Right cardiac atrium (tissue), 5 donors: ENCODE measurements at places on chromosomes 1 and 21.
A peak's percentile ranks its signal among the peaks of the same experiment; 100 is the strongest.

GRCh38 chr1:15206418-15207030 is 40.5 kb upstream of the FHAD1 start:
- no peak for DNase-seq

- no peak for DNase-seq
Measured at GRCh38 chr1:163614361-163614760, 292.6 kb downstream of the NUF2 start.

DNA sequence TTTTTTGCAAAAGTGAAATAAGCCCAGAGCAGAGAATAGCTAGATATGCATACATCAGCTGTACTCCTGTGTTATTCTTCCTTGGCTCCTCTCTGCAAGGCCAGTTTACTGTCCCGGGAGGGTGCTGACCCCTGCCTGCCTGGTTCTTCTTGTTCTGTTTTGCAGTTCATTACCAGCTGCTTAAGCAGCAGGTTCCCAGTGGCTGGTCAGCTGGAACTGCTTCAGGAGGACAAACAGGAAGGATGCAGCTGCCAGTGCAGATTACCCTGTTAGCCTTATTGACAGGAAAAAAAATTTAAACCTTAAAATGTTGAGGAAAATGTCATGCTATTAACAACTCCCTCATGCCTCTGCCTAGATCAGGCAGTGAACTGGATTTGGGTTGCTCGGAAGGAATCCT is 16.0 kb upstream of the LRIG2 start:
- DNase-seq: no peak

GRCh38 chr1:243291292-243291691 is 35.5 kb downstream of the SDCCAG8 start:
- no peak for DNase-seq

- DNase-seq: no peak
Measured at GRCh38 chr1:186878356-186878755, 49.6 kb downstream of the PLA2G4A start.

DNA sequence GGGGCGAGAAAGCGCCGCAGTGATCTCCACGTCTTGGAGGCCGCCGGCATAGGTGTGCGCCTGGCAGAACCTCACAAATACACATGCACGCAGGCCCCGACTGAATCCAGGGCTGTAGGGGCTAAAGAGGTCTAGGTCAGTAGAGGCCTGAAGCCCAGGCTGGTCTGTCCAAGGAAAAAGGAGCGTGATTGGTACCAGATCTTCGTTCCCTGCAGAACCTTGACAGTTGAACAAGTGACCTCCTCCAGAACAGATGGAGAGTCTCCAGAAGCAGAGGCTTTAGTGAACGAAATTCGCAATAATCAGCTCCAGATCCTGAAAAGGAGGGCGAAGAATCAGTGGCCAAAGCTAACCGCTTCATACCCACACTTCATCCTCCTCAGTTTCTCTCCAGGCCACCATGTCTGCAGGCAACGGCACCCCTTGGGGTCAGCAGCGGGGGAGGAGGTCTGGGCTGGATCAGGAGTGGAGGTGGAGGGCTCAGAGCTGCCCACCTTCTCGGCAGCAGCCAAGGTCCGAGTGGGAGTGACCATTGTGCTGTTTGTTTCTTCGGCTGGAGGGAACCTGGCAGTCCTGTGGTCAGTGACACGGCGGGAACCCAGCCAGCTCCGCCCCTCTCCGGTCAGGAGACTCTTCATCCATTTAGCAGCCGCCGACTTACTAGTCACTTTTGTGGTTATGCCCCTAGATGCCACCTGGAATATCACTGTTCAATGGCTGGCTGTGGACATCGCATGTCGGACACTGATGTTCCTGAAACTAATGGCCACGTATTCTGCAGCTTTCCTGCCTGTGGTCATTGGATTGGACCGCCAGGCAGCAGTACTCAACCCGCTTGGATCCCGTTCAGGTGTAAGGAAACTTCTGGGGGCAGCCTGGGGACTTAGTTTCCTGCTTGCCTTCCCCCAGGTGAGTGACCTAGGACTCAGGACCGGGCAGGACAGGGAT is 749 bp upstream of the PEX11B start:
- peak; percentile 86 for DNase-seq

DNA sequence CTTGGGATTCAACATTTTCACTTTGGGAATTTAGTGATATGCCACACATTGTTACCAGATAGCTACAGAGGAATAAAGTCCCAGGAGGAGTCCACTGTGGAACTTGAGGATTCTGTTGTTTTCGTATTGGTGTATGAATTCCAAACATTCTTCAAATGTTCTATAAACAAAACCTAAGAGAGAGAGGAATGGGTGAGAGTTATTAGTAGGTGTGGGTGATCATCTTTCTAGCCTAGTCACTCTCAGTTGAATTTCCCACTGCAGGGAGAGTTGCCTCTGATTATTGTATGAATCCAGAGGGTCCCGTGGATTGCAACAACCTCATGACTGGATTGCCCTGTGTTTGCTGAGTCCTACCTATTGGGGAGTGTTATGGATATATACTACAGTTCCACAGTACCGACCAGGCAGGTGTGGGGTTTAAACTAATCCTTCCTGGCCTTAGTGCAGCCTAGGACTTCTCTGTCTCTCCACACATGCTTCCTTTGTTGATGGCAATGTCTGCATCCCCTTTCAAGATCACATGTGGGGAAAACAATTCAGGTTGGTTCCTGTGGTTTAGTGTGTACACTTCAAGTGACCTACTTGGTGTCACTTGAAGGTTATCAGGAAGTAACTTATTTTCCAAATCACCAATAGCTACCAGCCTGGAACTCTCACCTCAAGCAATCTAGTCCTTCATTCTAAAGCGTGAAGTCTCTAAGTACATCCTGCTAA is 91.8 kb downstream of the ADCY10 start:
- no peak for DNase-seq

DNA sequence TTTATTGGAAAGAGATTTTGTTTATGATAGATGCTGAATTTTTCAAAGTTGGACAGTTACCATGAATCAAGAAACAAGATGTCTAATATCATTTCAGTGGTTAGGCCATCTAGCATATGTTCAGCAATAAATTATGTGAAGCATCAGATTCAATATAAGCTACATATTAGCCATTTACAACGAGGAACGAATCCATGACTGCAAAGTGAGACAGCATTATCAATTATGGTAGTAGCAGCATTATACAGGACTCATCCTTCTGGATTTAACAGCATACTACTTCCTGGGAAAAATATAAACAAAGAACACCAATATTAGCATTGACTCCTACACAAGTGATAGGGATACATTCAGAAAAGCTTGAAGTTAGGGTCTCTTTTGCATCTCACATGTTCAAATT is 59.1 kb downstream of the LRRC53 start:
- no peak for DNase-seq

DNA sequence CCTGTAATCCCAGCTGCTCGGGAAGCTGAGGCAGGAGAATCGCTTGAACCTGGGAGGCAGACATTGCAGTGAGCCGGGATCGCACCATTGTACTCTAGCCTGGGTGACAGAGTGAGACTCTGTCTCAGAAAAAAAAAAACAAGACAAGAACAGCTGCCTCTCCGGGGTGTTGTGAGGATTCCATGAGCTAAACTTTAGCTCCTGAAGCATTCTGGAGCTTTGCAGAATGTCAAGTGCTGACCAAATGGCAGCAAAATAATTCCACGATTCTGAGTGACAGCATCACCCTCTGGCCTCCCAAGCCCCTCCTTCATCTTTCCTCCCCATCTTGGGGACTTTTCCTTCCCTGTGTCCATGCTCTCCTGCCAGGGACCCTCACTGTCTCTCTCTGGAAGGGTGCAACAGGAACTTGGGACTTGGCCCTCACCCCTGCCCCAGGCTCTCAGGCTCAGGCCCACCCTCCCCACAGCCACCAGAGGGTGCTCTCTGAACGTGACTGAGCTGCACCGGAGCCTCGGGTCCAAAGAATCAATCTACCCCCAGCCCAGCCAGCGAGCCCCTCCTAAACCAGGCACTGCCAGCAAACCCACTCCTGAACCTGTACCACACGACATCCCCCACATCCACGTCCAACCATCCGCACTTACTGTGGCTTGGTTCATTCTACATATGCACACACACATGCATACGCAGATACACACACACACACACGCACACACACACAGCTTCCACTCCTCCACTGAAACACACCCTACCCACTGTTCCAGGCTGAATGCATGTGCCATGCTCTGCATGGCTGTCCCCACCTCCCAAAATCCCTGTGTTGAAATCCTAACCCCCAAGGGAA is 45.7 kb downstream of the ACOT7 start:
- DNase-seq: peak; percentile 77

DNA sequence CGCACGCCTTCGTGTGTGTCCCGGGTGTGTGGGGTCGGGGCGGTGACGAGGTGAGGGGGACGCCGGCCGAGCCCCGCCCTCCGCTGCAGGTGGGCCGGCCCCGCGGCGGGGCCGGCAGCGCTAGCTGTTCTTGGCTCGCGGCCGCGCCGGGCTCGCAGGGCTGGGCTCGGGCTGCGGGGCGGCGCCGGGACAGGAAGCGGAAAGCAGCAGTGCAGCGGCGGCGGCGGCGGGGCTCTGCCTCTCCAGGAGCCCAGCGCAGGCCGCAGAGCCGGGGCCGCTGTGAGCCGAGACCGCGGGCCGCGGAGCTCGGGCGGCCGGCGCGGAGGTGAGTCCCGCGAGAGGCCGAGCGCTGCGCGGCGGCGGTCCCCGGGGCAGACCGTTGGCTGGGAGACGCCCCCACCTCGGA is at the start of gene VANGL1:
TSS of gene VANGL1 (plus strand) at position 209 of the 406 bp plus-strand sequence. CDS start 9,444 bp downstream, outside the sequence.
- DNase-seq: peak; percentile 93

DNA sequence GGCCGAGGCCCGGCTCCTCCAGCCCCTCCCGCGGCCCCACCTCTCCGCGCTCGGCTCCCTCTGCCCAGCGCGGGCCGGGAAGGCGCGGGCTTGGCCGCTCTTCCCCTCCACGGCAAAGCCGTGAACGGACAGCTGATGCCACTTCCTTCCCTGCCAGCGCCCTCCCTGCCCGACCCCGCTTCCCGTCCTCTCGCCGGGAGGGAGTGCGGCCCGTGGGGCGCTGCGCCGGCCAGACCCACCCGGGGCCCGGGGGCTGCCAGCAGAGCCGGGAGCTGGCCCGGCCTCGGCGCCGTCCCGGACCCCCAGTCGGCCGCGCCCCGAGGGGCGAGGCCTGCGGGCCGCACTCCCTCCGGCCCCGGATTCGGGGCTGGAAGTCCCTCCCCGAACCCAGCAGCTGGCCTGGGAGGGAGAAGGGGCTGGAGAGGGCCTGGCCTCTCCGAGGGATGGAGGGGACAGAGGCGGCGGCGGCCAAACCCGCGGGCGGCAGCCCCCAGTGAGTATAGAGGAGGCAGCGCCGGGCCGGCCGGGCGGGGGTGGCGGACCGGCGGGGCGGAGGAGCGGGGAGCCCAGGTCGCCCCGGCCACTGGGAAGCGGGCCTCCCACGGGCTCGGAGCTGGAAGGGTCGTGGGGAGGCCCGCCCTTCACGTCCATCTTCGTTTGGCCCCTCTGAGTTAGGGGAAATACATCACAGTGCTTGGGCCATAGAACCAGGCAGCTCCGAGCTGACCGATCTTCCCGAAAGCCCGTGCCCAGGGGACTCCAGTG is at the start of gene KIAA1614:
TSS of gene KIAA1614 (plus strand) at position 97 of the 765 bp plus-strand sequence. CDS start at position 444, 347 bp downstream.
- DNase-seq: peak; percentile 85

DNA sequence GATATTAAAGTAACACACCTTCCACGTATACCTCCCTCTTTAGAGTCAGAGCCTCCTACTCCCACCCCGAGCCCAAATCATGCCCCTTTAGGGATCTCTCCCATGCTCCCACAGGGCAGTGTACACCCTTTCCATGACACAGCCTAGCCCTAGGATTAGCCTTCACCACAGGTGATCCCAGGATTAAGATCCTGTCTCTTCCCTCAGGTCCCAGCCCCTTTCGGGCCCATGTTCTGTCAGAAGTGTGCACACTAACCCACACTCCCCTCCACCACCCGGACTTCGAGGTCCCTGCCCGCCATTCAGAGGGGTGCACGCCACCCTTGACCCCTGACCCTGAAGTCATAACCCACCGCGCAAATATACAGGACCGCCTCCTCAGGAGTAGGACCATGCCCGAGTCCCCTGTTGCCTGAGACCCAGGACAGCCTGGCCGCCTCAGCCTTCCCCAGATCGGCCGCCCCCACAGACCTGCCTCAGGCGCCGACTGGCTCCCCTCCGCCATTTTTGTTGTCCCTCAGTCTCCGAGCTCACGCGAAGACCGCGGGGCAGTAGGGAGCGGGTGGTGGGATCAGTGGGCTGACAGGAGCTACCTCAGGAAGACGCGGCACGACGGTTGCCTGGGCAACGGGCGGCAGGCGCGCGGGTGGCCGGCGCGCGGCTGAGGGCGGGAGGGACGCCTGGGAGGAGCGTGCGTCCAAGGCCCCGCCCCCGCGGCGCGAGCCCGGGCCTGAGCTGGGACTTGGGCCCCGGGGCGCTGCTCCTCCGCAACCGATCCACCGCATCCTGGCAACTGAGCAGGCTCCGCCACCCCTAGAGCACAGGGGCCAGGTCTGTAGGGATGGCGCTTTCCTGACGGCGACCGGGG is at the start of gene AGBL4:
TSS of gene AGBL4 (minus strand) at position 663 of the 868 bp plus-strand sequence.
- DNase-seq: peak; percentile 76

GRCh38 chr1:100348549-100349144 is 3.7 kb upstream of the CDC14A start:
- DNase-seq: no peak

DNA sequence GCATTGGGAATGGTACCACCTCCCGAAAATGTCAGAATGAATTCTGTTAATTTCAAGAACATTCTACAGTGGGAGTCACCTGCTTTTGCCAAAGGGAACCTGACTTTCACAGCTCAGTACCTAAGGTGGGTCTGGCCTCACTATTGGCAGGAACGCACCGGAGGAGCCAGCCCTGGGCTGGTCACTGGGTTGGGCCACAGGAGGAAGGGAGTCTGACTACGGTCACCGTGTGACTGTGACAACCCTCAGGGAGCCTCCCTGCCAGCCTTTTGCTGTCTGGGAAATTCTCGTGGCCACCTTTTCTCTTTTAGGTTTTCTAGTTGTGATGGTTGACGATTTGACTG is 2.2 kb downstream of the IL10RB start:
- DNase-seq: no peak

DNA sequence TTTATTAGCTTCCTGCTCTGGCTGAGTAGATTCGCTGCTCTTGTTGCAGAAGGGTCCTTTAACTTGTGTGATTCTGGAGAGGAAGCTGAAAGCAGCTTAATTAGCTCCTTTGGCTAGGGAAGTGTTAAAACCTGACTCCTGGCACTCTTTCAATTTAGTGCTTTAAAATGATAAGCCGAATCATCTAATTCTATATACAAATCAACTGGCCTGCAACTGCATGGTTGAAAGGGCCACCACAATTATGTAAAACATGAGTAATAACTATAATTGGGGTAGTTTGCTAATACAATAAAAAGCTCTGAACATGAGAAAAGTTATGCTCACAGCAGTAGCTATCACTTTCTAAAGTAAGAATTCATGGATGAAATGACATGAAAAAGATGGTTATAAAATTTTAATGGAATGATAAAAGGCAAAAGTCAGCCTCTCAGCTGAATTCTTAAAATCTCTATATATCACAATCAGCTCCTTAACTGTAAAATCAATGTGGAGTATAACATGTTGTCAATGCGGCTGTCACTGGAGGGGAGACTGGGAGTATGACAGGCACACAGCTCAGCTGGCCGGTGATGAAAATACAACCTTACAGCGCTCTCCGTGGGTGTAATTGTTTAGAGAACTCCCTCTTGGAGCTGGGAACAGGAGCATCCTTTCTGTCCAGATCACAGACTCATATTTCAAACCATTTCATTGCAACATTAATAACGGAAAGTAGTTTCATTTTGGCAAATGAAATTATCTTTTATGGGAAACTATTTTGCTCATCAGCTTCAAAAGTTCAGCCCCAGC is 324.4 kb downstream of the KCTD3 start:
- no peak for DNase-seq

- DNase-seq: no peak
Measured at GRCh38 chr1:230415405-230416132, 10.6 kb downstream of the PGBD5 start.
